ENCODE measurements at places on chromosomes 4 and X.

DNA sequence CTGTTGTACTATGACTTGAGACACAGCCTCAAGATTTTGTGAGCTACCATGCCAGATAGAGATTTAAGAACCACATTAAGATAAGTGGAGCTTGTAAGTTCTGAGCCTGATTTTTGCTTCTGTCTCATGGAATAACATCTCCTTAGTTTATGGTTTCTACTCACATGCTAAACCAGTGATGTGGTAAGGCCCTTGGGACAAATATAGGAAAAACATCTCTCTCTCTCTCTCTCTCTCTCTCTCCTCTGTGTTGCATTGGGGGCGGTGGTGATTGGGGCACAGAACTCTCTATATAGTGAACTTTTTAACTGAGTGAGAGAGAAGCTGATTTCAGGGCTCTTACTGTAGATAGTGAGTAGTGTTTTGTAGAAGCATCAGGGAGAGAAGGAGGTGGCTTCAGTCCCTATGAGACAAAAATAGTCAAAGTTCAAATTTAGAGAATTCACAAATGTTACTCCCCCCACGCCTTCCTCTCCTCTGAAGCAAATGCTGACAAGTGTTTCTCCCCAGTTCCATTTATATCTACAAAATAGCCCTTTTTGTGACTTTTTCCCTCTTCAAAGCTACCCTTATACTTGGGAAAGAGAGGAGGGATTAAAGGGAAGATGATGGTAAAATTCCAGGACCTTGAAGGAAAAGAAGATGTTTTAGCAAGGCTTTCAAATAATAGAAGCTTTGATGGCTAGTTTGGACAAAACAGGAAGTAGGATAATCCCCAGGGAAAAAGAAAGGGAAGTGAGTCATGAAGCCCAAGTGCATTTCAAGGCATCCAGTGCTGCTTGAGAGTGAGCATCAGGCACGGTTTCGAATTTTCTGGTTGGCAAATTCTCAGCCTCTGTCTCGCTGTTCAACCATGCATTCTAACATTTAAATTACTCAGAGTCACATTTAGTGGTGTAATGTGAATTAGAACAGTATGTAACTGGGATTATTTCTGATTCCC is 134.3 kb upstream of the AP1S2 start:
- no peak for DNase-seq

- no peak for DNase-seq
Observed at GRCh38 chr4:176209535-176209934, 14.2 kb upstream of the SPATA4 start.

GRCh38 chr4:25172961-25173915 is 13.0 kb upstream of the SEPSECS start:
- DNase-seq: peak; percentile 24

GRCh38 chr4:188005561-188005960 is 10.0 kb downstream of the ZFP42 start:
- no peak for DNase-seq

GRCh38 chr4:174255786-174256185 is 27.7 kb downstream of the FBXO8 start:
- no peak for DNase-seq

GRCh38 chr4:6109842-6110560 is 90.3 kb downstream of the JAKMIP1 start:
- no peak for DNase-seq

- no peak for DNase-seq
Observed at GRCh38 chrX:69186651-69187050, 21.4 kb upstream of the PJA1 start.

- no peak for DNase-seq
Observed at GRCh38 chr4:10048941-10049697, 27.8 kb upstream of the SLC2A9 start.

- no peak for DNase-seq
Observed at GRCh38 chr4:132124624-132124974, 1024.5 kb upstream of the PCDH10 start.

- DNase-seq: no peak
Observed at GRCh38 chrX:119667111-119667878, 25.7 kb downstream of the SEPTIN6 start.

DNA sequence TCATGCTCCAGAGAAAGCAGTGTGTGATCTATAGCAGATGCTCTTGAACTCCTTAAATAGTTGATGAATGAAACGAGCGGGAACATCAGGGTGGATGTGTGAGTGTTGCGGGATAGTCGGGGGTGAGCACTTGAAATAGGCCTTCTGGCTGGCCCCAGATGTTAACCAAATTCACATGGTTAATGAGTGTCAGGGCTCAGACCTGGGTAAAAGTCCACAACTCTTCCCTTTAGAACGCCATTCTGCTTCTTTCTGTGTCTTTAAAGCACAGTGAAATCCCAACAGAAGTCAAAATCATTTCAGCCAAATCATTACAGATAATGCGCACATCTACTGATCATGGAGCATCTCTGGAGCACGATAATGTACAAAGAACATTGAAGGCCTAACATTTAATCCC is 249.4 kb upstream of the BOD1L1 start:
- no peak for DNase-seq

DNA sequence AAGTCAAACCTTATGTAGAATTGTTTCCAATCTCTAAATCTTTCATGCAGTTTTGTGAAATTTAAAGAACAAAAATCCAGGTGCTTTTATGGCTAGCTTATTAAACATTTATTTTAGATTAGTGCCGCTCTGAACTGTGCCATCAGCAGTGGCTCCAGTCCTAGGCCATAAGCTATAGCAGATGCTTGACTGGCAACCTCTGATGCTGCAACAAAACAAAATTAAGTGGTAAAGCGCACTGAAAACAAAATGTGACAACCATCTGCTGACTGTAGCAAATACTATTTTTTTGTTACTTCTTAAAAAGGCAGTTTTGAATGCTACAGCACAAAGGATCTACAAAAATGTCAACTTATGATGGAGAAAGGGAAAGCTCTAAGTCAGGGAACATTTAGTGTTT is 237.4 kb downstream of the DCLK2 start:
- no peak for DNase-seq

- no peak for DNase-seq
Observed at GRCh38 chrX:10989386-10989785, 121.7 kb upstream of the HCCS start.

DNA sequence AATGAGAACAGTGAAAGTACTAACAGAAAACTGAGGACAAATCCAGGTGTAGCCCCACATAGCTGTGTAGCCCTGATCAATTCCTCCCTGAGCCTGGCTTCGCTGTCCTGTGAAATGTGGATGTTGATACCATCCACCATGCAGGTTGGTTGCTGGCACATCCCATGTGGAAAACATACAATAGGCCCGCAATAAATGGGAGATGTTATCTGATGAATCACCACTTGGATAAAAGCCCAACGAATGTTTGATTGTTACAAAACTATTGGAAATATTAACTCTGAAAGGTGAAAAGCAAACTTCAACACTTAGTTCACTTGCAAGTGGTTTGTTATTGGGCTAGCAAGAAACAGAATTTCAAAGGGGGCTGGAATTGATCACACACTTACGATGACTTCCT is 186.3 kb upstream of the FTHL17 start:
- no peak for DNase-seq

DNA sequence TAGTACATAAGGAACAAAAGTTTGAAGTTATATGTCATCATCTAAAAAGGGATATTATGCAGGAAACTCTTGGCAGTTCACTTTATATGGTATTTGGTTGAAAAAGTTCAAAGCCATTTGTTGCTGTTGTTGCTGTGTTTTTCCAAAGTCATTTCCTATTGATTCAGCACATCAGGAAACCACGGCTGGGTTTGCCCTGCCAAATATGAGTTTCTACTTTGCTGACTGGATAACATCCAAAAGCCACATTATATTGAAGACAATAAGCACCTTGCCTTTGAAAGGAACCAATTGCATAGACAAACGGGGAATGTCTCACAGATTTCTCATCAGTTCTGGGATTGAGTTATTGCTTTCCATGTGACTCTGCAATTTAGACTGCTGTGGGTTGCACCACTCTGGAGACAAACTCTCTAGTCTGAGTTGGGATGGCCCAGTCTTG is 206.1 kb downstream of the SLC39A8 start:
- no peak for DNase-seq

- peak; percentile 65 for DNase-seq
Observed at GRCh38 chr4:26459054-26459755, 31.1 kb downstream of the CCKAR start.

All from GM10248 (cell line).